ENCODE measurements at places on chromosomes 11 and 22. TPM values are rescaled to one million over a fixed set of nuclear protein-coding genes. Genes with fewer than 3 reads are reported as not detected.

Gene HTR3A
- total RNA-seq, result not detected

Gene CD248
- total RNA-seq, result 17.5 TPM

Gene OR4D5
- not detected for total RNA-seq

Gene KCNJ1
- 0.14 TPM for total RNA-seq

Gene SYT7
- total RNA-seq, result 18.6 TPM

Gene P2RY2
- total RNA-seq, result 37.5 TPM

DNA sequence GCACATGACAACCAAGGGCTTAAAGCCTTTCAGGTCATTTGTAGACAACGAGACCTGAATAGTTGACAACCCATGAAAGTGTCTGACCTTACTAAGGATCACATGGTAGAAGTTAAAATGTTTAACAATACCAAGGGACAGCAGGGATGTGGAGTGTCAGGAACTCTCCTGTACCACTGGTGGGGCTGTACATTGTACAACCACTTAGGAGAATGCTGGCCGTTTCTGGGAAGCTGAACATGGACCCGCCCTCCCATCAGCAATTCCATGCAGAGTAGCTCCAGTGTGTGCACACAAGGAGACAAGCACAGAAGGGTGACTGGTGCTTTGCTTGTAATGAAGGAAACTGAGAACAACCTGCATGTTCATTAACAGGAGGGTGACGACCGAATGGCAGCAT is 162.9 kb downstream of the MPPED1 start:
- no peak for DNase-seq

GRCh38 chr11:1078191-1078601 is 3.5 kb downstream of the MUC2 start:
- peak; percentile 11 for DNase-seq

DNA sequence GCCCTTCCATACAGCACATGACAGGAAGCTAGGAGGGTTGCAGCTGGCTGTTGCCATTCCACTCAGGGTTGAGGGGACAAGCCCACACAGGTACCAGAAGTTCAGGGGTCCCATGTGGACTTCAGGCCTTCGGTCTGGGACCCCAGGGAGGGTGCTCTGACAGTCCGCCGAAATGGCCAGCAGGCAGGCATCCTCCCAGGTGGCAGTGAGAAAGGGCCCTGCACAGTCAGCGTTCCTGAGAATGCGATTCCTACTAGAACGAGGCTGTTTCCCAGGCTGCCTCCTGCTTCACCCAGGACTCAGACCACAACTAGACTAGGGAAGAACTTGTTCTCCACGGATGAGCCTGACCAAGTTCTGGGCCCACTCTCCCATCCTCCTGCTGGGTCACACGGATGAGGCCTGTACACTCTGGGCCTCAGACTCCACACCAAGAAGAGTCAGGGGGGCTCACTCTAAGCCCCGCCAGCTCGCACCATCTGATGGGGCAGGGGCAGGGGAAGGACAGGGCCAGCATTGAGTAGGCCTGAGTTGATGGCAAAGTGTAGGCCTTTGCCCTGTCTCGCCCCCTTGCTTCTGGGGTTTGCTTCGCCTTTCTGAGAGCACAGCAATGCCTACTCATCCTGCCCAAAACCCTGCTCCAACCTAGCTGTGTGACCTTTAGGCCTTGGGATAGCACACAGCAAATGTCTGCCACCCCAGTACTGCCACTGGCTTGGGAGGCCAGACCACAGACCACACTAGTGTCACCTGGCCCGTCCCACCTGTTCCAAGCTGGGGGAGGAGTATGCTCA is 14.0 kb downstream of the KCNQ1OT1 start:
- DNase-seq, result no peak

DNA sequence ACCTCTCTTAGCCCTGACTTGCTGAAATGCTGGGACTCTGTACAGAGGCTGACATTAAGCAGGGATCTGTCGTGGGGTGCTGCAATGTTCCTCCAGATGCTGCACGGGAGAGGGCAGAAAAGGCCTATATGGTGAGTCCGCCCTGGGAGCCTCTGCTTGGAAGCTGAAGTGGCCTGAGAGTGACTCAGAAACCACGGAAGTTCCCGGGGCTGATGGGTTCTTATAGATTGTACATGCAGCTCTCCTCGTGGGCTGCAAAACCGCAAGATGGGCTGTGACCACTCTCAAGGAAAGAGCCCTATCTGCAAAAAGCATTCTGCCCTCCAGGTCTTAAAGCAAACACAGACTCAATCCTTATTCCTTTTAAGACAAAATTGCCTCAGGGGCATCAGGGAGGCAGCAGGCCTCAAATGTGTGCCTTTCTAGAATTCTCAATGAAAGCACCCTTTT is 5.8 kb upstream of the SLC43A3 start:
- no peak for DNase-seq

- DNase-seq, result no peak
These were observed 180.8 kb upstream of the CCDC179 start for GRCh38 chr11:23041001-23041503.

GRCh38 chr11:61917334-61918109 is at the start of gene RAB3IL1:
Gene RAB3IL1, minus strand, starts transcription at chr11:61917566. Its CDS starts 199 bp downstream, at chr11:61917367.
- peak; percentile 79 for DNase-seq

GRCh38 chr11:102683277-102683676 is 22.3 kb downstream of the MMP27 start:
- DNase-seq, result no peak

DNA sequence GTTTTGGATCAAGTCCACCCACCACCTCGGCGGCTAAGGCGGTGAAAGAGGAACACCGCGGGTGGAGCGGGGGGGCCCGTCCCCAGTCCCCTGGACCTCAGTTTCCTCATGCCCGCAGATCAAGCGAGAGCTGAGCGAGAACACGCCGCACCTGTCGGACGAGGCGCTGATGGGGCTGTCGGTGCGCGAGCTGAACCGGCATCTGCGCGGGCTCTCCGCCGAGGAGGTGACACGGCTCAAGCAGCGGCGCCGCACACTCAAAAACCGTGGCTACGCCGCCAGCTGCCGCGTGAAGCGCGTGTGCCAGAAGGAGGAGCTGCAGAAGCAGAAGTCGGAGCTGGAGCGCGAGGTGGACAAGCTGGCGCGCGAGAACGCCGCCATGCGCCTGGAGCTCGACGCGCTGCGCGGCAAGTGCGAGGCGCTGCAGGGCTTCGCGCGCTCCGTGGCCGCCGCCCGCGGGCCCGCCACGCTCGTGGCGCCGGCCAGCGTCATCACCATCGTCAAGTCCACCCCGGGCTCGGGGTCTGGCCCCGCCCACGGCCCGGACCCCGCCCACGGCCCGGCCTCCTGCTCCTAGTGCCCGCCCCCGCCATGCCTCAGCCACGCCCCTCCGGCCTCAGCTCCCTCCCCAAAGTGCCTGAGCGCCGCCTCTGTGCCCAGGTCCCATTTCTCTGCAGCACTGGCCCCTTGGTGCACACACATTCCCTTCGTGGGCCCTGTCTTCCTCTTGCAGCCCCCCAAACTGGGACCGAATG is 12.7 kb downstream of the MAFF start:
- peak; percentile 47 for DNase-seq

DNA sequence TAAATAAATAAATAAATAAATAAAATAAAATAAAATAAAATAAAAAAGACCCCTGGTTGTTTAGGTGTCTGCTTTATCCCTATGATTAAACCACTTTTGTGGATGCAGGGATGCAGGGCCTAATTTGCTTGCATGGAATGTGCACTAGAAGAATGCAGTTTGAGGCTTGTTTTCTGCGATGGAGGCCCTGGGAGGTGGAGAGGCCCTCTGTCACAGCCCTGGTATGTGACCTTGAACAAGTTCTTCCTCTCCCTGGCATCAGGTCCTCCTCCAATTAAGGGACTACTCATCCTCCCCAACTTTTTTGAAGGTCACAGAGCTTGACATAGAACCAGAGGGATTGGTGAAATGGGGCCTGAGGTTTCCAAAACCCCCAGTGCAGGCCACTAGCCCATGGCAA is 22.7 kb downstream of the KCNJ4 start:
- DNase-seq, result no peak

- no peak for DNase-seq
These were observed 58.5 kb downstream of the TNRC6B start for GRCh38 chr22:40236131-40236665.
